GM10248 (cell line): ENCODE measurements at places on chromosomes 7 and 10.

DNA sequence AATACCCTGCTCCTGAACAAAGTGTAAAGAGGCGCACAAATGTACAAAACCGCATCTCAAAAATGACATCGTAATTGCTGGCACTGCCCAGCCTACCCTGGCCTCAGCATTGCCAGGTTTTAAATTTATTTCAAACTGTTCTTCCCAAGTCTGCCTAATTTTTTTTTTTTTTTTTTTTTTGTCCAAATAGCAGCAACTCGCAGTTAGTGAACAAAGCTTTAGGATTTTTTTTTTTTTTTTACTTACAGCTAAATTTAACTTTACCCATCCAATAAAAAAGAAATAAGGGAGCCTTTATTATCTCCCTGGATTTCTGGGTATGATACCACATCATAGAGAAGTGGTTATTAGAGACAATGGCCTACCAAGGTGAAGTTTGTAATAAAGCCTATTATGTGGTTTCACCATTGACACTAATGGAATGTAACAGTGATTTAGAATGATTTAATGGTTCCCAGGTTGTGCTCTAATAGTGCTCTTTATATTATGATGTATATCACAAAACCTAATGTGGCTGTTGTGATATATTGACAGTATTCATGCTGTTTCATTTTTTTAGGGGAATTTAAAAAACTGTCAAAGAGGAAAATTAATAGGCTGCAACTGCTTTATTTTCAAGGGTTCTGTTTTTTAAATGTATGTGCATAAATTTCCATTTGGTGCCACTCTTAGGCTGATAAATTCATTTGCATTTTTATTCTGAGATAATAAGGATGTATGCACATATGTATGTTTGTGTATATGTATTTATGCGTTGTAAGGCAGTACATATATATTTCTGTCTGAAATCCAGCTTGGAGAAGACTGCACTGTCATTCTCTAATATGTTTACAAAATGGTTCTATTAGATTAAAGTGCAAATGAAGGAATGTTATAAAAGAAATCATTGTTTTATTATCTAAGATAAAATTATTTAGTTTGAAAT, 309.0 kb downstream of the TFEC start:
- DNase-seq: no peak

GRCh38 chr10:32207544-32207943, 139.4 kb downstream of the EPC1 start:
- DNase-seq: peak; percentile 68

DNA sequence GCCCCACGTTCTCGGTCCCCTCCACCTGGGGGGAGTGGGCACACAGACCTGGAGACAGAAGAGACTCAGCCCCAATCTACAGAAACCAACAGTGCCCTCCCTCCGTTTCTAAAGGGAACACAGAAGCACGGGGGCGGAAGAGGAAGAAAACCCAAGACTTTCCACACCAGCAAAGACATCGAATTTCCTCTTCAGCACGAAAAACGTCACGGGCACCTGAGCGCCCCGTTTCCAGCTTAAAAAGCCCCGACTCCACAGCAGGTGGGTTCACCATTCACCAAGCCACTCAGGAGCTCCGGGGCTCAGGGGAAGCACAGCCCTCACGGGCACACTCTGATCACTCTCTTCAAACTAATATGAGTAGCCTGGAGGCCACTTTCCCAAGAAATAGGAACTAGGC, 19.6 kb downstream of the NUDT1 start:
- DNase-seq: peak; percentile 69

GRCh38 chr10:106707657-106708056, 456.8 kb downstream of the SORCS1 start:
- DNase-seq: no peak

- no peak for DNase-seq
These were observed 16.6 kb downstream of the LRRTM3 start for GRCh38 chr10:66942407-66942806.

DNA sequence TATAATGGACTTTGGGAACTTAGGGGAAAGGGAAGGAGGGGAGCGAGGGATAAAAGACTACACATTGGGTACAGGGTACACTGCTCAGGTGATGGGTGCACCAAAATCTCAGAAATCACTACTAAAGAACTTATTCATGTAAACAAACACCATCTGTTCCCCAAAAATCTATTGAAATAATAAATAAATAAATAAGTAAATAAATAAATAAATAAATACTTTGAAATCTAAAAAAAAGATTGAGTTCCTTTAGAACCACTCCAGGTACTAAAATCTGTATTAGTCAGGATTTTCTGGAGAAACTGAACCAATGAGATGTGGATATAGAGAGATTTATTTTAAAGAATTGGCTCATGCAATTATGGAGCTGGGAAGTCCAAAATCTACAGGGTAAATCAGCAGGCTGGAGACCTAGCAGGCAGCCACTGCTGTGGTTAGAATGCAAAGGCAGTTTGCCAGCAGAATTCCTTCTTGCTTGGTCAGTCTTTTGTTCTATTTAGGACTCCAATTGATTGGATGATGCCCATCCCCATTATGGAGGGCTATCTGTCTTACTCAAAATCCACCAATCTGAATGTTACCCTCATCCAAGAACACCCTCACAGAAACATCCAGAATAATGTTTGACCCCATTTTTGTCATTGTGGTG, 8.9 kb downstream of the IGFBP1 start:
- DNase-seq: no peak
